ENCODE measurements at places on chromosomes 2 and 18. TPM values are rescaled to one million over a fixed set of nuclear protein-coding genes. Genes with fewer than 3 reads are reported as not detected.

Gene RGPD4
- polyA plus RNA-seq, result under 0.01 TPM

Gene FN1
- 44.2 TPM for polyA plus RNA-seq

Gene LHCGR
- polyA plus RNA-seq, result 0.01 TPM

Gene CHRNA1
- polyA plus RNA-seq, result 54.0 TPM

Gene CPO
- polyA plus RNA-seq, result 0.91 TPM

Gene AQP4
- polyA plus RNA-seq, result 26.2 TPM

Gene MTERF4
- 32.8 TPM for polyA plus RNA-seq

Gene USP40
- 9.1 TPM for polyA plus RNA-seq

Gene CPLX4
- not detected for polyA plus RNA-seq

Gene SERPINB3
- polyA plus RNA-seq, result 0.06 TPM

Gene ABCG5
- not detected for polyA plus RNA-seq

Gene TCF23
- polyA plus RNA-seq, result 0.06 TPM

DNA sequence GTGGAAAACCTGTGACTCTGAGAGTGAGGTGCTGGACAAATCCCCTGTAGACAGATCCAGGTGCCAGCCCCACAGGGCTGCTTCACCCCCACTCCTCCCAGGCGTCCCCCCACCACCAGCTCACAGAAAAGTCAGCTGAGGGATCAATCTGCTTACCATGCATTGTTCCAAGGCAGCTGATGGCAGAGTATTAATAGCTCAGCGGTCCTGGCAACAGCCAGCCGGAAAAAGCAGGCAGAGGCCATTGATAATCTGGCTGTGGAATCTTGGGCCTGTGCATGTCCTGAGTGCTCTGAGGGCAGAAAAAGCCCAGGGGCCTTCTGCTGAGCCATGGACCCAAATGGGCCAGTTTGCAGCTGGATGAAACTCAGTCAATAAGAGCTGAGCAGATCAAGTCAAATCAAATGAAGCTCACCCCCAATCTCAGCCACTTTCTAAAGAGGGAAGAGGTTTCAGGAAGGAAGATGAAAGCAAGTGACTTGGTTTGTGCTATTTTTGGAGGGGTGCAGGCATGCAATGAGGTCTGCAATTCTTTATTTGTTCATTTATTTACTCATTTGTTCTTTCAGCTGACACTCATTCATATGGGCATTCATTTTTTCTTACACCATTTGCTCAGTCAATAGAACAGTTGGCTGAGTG lies 63.4 kb downstream of the GYPC start:
- DNase-seq, result no peak

- DNase-seq, result no peak
Measured at GRCh38 chr18:59902131-59902992, 2.6 kb downstream of the PMAIP1 start.

DNA sequence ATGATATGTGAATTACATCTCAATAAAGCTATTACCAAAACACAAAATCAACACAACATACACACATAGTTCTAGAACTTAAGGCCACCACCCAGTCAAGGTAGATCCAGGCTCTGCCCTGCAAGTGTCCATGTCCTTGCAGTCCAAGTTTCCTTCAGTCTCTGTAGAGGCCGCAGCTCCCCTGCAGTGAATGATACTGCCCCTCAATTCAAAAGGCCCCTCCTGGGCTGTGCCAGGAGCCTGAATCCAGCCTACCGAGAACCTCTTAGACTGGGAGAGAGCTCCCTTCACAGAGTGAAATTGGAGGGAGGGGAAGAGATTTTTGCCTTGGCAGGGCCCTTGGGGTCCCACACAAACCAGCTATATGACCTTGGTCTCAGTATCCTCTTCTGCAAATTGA lies 42.5 kb upstream of the ATP6V1B1 start:
- DNase-seq, result no peak

DNA sequence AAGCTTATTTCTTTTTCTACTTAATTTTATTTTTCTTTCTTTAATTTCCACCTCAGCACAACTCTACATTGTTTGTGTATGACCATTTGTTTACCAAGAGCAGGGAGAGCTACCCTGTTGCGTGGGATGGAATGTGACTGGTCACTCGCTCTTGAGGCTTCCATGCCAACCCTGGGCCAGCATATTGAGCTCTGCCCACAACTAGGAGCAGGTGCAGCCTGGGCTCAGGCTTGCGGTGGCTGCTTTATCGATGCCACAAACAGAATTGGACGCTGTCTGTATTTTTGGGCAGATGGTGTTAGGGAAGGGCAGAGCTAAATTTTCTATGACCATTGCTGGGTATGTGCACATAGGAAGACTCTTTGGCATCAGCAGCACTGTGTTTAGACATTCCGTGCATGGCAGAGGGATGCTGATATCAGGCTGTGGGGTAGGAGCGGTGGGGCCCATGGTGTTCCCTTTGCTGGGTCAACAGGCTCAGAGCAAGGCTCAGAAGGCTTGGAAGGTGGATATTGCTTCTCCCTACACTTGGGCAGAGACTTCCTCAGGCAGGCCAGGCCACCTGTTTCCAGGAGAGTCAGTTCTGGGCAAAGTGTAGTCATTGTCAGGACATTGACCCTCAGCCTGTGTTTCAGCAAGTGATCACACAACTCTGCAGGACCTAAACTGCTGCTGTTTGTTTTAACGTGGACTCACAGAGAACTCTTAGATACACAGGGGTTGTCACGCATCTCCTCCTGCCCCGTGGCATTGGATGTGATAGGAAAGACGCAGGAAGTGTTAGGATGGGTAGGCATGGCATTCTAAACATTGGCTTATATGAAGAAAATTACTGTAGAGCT lies 40.2 kb downstream of the TMEM182 start:
- no peak for DNase-seq

- no peak for DNase-seq
Measured at GRCh38 chr2:207662203-207662602, 37.0 kb upstream of the METTL21A start.

DNA sequence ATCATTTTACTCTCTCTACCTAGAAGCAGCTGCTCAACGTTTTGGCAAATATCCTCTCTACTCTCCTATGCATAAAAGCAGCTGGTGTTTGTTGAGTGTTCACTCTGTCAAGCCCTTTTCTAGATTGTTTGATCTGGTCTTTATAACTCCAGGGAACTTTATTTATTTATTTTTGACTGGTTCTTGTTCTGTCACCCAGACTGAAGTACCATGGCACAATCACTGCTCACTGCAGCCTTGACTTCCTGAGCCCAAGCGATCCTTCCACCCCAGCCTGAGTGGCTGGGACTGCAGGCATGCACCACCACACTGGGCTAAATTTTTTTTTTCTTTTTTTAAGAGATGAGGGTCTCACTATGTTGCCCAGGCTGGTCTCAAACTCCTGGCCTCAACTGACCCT lies 12.7 kb downstream of the CATIP start:
- DNase-seq, result no peak

DNA sequence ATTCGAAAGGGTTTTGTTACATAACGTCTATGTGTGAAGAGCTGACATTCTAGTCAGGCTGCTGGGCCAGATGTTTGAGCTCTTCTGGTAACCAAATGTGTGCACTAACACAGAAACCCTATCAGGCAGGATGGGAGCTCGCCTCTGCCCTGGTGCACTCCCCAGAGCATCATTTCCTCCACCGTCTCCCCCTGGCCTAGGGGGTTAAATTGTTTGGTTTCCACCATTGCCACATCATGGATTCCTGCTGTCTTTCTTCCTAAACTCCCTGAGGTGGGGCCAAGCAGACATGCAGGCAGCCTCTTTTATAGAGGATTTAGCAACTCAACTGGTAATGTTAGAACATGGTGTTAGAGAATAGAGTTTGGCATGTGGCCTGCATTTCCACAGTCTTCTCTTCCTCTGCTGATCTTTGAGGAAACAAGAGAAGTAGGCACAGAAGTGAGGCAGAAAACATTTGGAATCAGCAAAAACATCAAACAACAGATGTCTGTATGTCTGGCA lies 87.3 kb downstream of the ANTXR1 start:
- peak; percentile 29 for DNase-seq

- no peak for DNase-seq
Measured at GRCh38 chr2:64697297-64698176, 43.8 kb upstream of the SERTAD2 start.

DNA sequence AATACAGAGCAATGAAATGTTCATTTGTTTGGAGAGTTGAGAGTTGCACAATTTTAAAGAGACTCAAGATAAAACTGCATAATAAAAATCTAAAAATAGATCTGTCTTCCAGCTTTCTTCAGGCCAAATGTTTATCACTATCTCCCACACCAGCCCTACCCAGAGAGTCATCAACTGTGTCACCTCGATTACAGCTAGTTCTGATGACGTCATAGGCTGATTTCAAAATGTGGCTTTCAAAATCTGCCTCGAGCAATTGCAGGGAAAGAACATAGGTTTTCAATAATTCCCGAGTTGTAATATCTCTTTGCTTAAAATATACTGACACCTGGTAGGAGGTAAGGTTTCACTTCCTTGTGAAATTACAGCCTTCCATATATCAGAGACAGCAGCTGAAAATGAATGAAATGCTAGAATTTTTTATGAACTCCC lies 677.6 kb upstream of the ID2 start:
- no peak for DNase-seq
